ENCODE measurements at places on chromosomes 1 and 21. TPM values are rescaled to one million over a fixed set of nuclear protein-coding genes. Genes with fewer than 3 reads are reported as not detected.

- H3K27me3 ChIP-seq: no peaks in the 10 kb centered on the region
- no peak for DNase-seq
- H3K27ac ChIP-seq: no peak overlapping the region
- H3K4me1 ChIP-seq: no peaks in the 10 kb centered on the region
Measured at GRCh38 chr1:221182791-221183533, 303.7 kb downstream of the HLX start.

Gene MAP3K21
- total RNA-seq: 1.5 TPM

GRCh38 chr1:246373828-246374569 lies 133.1 kb downstream of the SMYD3 start:
- no peak overlapping the region for H3K27ac ChIP-seq
- no peak for DNase-seq
- no peak overlapping the region for H3K4me3 ChIP-seq
- no peaks in the 10 kb centered on the region for H3K36me3 ChIP-seq

DNA sequence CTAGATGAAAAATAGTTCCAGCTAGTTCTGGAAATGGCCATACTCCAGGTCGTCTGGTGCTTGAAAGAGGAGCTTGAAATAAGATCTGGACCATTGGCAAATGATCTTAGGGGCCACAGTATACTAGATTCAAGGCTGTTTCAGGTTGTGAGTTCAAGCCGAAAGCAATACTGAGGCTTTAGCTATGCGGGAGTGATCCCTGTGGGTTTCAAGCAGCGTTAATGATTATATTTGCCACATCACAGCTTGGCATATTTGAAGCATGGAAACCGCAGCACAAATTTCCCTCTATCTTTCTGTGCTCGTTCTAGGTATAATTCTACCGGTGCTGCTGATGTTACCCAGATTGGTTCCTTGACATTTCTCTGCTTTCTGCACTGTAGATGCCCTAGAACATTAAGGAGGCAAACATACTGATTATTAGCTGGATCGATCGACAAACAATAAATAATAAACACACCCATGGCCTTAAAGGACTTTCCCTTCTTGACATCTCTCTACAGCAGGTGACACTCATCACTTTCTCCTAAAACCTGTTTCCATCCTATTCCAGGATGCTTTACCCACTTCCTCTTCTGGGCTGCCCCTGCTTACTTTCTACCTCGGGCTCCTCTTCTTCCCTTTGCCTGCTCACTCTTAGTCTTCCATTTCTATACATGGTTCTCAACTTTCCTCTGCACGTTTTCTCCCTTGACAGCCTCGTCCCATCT lies 40.6 kb upstream of the LYST start:
- no peak overlapping the region for H3K27ac ChIP-seq
- H3K27me3 ChIP-seq: no peaks in the 10 kb centered on the region
- H3K36me3 ChIP-seq: no peaks in the 10 kb centered on the region
- no peak for DNase-seq
